ENCODE measurements at places on chromosomes 4 and X. TPM values are rescaled to one million over a fixed set of nuclear protein-coding genes. Genes with fewer than 3 reads are reported as not detected.

- no peak for ATAC-seq
These were observed 42.9 kb upstream of the MAN2B2 start for GRCh38 chr4:6532102-6532501.

ENPP6 gene
- 2.2 TPM for total RNA-seq

QRFPR gene
- not detected for total RNA-seq

- ATAC-seq: no peak
These were observed 2.4 kb upstream of the NSUN7 start for GRCh38 chr4:40747207-40747835.

GRCh38 chr4:31291238-31291637, 571.1 kb downstream of the PCDH7 start:
- ATAC-seq: no peak

Measured in activated T-helper 17 cell treated with anti-CD3 and anti-CD28 coated beads, Interleukin-2, amount 50 U/mL, for 72 hours (primary cell).